ENCODE measurements at places on chromosomes 12 and 14.

GRCh38 chr12:47980197-47980596 lies 16.8 kb downstream of the TMEM106C start:
- DNase-seq: no peak

DNA sequence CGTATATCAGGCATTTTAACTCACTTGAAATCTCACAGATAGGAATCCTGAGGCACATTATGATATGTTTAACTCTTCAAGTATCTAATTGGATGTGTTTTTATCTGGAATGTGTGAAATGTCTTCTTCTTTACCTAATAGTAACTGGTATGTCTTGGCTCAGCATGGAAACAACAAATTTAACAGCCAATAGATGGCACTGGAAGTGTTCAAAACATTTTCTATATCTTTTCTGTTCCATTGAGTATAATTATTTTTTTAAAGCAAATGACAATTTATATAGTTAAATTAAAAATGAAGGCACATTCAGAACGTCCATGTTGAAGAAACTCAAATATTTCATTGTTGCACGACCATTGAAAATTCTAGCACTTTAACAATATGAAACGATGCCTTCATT lies 164.6 kb upstream of the SLC16A7 start:
- no peak for DNase-seq

- peak; percentile 10 for DNase-seq
These were observed 55.2 kb upstream of the KCNH3 start for GRCh38 chr12:49483619-49484018.

- DNase-seq: peak; percentile 75
These were observed 2.5 kb downstream of the C12orf57 start for GRCh38 chr12:6946033-6946919.

DNA sequence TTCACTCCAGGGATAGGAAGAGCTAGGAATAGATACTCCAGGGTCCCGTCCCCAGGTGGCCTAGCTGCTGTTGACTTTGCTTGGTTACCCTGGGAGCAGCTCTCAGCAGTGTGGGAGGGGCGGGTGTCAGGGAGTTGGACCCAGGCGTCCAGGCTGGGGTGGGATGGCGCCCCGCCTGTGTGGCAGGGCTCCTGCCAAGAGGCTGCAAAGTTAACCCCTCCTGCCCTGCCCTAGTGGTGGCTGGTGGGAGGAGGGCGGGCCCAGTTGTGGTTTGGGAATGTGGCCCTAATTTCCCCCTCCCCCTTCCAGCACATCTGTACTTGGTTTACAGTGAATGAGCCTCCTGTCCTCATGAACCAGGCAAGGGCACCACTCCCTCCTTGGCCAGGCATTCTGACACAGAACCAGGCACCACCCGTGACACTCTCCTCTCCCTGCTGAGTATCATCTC lies 1.7 kb upstream of the RARG start:
- no peak for DNase-seq

DNA sequence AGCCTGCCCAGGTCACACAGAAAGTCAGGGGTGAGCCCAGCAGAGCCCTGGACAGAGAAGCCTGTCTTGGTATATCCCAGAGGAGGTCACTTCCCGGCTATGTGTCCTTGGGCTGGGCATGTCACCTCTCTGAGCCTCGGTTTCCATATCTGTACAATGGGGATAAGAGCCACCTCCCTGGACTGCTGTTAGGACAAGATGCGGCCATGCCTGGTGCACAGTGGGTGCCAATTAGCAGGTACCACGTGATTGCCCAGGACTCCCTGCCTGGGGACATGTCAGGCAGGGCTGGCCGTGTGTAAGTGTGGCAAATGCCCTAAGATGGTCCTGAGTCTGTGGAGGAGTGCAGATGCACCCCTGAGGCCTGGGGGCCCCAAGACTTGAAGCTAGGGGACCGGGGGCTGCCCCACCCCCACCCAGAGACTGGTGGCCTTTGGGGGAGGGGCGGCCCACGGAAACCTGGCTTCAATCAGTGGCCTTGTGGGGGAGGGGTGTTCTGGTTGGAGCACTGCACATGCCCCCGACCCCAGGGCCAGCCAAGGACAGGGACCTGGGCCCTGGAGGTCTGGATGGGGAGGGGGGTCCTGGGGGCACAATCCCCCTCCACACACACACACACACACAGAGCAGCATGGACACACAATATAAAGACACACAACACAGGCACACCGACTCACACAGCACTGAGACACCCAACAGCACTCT lies 878 bp downstream of the TMEM119 start:
- no peak for DNase-seq

DNA sequence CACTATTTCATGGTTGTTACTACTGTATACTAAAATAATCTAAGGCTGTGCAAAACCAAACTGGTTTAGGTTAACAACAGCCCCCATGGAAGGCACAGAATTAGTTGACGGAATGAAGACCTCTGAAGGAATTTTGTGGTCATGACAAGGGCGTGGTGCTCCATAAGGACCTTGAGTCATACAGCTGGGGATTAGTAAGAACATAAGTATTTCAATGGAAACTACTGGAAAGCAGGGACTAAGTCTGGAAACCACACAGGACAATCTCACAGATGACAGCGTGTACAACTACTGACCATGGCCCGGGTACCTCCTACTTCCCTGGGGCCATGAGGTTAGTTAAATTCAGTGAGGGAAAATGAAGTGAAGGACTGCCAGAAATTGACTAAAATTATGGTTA lies 98.5 kb upstream of the PLEKHA5 start:
- DNase-seq: no peak

- no peak for DNase-seq
These were observed 23.0 kb upstream of the NCOR2 start for GRCh38 chr12:124590447-124590846.

- DNase-seq: no peak
These were observed 1.5 kb upstream of the KCNH3 start for GRCh38 chr12:49537231-49537751.

DNA sequence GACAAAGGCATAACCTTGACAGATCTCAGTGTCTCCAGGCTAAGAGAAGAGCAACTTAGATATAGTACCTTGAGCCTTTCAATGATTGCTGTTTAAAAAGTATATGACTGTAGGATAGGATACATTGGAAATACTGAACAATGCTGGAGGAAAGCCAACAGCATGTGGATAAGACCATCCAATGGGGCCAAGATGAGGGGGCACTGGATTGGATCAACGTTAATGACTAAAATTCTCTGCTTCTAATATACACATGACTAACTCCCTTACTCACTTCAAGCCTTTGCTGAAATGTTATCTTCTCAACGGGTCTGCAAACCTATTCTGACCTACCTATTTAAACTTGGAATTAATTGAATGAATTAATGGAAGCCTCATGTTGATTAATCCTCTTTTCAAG lies 354.9 kb downstream of the RAD51B start:
- DNase-seq: no peak

DNA sequence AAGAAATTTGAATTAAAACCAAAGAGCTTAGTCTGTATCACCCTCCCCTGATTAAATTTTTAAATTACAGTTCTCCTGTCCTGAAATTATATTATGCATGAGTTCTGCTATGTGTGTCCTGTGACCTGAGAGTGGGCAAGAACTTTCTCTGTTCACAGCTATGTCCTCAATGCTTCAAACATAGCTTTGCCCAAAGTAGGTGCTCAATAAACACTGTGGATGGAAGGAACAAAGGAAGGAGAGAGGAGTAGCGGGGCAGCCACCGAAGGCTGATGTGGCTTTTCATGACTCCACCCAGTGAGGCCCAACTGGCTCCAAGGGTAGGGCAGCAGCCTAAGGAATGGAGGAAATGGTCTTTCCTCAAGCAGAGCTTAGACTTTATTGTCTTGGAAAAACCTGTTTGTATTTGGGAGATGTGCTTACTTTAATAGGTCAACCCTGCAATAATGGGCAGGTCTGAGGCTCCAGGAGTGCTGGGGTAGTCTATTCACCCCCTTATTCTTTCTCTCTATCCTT lies 7.6 kb upstream of the MARK3 start:
- DNase-seq: no peak

- peak; percentile 64 for DNase-seq
These were observed 187.0 kb downstream of the ETV6 start for GRCh38 chr12:11836282-11837151.

DNA sequence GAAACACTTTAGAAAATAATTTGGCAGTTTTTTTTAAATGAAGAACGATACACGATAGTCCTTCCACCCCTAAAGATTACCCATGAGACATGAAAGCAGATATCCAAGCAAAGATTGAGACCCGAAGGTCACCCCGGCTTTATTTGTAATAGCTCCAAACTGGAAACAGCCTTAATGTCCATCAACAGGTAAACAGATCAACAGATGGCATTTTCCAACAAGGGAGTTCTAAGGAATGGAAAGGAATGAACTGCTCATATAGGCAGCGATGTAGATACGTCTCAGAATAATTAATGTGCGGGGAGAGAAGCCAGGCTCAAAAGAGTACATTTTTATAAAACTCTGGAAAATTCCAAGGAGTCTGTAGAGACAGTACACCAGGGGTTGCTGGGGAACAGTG lies 23.7 kb upstream of the MEG3 start:
- no peak for DNase-seq

GRCh38 chr12:125128439-125129178 lies 63.4 kb downstream of the AACS start:
- DNase-seq: no peak

DNA sequence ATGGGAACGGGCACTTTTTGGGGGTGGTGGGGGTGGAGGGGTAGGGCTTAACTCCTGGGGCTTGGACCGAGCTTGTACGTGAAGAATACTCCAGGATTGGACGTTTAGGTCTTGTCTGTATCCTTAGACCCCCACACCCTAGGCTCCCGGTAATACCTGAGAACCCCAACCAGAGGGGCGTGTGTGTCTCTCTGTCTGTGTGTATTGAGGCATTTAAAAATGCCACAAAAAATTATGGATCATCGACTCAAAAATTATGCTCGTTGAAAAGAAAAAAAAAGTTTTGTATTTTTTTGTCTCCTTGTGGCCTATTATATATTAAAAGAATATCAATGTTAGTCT lies 459 bp downstream of the PPFIBP1 start:
- DNase-seq: no peak

DNA sequence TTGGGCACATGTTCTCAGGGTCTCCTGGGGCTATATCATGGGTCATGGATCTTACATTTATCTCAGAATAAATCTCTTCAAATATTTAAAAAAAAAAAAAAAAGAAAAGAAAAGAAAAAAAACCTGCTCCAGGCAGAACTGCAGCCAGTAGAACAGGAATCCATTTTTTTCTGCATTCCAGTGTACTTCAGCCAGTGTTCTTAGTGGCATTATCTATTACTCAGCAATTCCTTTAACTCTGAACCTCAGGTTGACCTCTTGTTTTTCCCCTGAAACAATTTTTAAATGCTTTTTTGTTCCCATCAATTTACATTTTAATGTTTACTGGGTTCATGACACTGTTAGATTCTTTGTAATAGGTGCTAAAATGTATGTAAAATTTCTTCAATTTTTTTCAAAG lies 66.7 kb upstream of the STXBP6 start:
- DNase-seq: no peak

Measured in activated CD4-positive, alpha-beta T cell treated with anti-CD3 and anti-CD28 coated beads, Interleukin-2, amount 50 U/mL, for 16 hours (primary cell).